ENCODE measurements at places on chromosomes 4 and X.

- no peak for DNase-seq
Measured at GRCh38 chr4:31051565-31051964, 331.4 kb downstream of the PCDH7 start.

DNA sequence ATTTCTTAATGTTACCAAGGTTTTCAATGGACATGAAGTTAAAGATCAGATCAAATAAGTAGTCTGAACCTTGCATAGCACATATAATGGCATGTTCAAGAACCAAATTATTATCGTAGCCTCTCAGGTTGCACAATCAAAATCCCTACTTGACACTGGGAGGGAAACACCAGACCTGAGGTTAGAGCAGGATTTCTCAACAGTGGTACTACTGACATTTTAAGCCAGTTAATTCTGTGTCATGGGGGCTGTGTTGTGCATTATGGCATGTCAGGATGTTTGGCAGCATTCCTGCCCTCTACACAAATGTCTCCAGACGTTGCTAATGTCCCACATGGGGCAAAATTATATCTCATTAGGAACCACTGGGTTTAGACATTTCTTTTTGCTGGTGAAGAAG lies 20.8 kb downstream of the RLIM start:
- no peak for DNase-seq

DNA sequence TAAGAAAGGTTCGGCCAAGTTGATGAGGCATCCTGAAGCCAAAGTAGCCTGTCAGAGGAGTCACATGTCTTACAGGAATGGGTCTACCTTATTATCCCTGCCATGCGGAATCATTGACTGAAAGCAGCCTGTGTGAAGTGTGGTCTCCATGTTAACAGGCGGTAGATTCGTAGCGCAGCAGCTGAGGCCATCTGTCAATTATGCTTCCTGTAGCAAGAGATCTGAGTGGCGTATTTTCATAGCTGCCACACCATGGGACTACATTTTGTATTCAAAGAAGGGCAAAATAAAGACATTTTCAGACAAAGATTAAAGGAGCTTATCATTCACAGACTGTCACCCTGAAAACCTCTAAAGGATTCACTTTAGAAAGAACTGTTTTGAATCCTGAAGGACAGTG lies 11.2 kb upstream of the MED14 start:
- no peak for DNase-seq

- DNase-seq, result no peak
Measured at GRCh38 chrX:12894074-12895030, 12.1 kb upstream of the TLR8 start.

DNA sequence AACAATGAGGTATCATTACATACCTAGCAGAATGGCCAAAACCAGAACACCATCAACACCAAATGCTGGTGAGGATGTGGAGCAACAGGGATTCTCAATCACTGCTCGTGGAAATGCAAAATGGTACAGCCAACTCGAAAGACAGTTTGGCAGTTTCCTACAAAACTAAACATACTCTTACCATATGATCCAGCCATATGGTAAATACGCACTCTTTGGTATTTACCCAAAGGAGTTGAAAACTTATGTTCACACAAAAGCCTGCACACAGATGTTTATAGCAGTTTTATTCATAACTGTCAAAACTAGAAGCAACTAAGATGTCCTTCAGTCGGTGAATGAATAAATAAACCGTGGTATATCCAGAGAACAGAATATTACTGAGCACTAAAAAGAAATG lies 7.8 kb downstream of the CASP3 start:
- no peak for DNase-seq

DNA sequence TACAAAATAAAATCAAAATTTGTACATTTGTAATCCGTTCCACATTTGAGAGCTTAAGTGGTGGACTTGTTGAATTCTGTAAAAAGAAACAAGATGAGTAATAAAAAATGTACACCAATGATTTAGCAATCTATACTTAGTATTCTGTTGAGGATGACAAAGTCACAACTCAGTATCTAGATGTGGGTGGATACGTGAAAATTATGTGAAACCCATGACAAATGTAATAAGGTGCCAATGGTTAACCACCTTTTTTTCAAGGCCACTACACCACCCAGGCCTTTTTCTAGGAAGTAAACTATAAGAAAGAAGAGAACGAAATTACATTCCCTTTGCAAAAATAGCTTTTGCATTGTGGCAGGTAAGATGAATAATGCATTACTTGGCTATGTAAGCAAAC lies 77.0 kb downstream of the ATP8A1 start:
- no peak for DNase-seq

DNA sequence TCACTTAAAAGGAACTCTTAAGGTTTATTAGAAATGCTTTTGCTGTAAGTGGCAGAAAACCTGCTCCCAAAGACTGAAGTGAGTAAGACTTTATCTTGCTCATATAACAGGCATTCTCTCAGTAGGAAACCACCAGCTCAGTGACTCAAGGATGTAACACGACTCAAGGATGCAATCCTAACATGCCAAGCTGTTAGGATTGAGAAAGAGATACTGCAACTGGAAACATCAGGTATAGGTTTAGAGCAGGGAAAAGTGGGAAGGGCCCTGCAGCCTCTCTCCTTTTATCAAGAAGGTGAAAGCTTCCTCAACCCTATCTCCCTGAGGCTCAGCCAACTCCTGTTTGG lies 11.9 kb upstream of the SLC9A7 start:
- DNase-seq, result no peak

DNA sequence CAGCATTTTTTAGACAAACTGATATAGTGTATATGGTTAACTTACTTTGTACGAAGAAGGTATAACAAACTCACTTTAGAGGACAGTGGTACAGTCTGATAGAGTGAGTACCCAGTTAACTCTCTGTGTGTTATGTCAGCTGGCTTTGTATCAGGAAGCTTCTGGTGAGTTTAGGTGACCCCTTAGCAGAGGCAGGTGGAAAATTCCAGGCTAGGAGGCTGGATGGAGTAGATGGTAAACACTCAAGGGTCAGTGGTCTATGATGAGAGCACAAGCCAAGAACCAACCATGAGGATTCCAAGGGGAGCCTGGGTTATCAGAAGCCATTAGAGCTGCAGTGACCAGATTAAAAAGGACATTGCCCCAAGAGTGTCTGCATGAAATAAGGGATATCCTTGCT lies 227.3 kb upstream of the CENPE start:
- no peak for DNase-seq

DNA sequence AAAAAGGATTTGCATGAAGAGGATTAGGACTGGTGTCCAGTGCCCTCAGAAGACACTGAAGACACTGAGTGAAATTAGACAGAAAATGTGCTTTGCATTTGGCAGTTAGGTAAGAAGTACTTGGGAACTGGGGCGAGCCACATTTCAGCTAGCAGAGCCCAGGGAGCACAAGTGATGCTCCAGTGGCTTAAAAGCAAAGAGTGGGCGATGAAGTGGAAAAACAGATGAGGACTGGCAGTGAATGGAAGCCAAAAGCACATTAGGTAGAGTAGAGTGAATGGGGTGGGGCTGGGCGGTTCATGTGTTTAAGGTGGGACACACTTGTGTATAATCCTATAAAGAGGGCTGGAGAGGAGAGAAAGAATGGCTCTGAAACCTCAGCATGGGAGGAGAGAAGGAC lies 18.4 kb downstream of the DCLK2 start:
- DNase-seq, result no peak

- no peak for DNase-seq
Measured at GRCh38 chr4:114941503-114941902, 171.9 kb downstream of the NDST4 start.

DNA sequence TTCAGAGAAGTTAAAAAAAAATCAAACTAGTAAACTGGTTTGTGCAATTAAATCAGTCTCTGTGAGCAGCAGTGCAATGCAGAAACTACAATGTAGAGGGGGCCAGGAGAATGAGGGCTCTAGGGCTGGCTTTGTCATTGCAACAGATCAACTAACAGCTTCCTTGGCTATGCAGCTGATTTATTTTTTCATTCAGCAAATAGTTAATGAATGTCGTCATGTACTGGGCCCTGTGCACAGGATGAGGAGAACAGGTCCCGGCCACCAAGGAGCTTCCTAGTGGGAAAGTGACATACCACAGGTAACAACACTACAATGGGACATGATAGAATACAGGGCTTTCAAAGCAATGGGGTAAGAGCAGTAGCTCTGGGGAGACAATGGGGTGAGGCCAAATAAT lies 190.1 kb downstream of the NSUN7 start:
- DNase-seq, result no peak

DNA sequence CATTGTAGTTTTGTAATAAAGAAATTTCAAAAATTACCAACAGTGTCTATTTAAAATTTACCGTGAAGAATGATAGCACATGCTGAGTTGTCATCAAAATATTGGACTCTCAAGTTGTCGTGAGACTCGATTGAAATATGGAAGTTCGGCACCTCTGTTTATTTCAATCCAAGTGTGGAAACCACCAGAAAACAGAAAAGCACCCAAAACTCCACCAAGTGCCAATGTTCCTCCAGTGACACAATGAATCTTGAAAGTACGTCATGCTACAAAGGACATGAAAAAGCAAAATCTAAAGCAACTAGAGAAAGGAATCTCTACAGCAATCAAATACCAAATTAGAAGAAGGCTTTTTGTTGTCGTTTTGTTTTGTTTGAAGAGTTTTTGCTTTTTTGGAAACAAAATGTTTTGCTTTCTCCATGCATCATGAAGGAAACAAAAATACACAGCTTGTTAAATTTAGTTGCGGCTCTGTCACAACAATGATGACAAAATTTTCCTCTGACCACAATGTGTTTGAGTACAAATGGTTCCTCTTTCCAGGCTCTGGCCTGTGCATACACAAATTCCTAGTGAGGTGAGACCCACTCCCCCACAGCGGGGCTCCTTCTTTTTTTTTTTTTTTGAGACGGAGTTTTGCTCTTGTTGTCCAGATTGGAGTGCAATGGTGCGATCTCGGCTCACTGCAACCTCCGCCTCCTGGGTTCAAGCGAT lies 9.6 kb upstream of the IL13RA1 start:
- no peak for DNase-seq

All from caudate nucleus (tissue), 63 donors.